Nasal cavity respiratory epithelium epithelial cell of viscerocranial mucosa (primary cell): ENCODE measurements at places on chromosomes 16 and 17. TPM values are rescaled to one million over a fixed set of nuclear protein-coding genes. Genes with fewer than 3 reads are reported as not detected.

Gene PYY
- 0.68 TPM in 1 of 2 replicates, not detected in the other for total RNA-seq

Gene TBC1D3B
- 1.4 and 3.2 TPM in 2 replicates for total RNA-seq

Gene BAHCC1
- total RNA-seq: 0.68 and 7.5 TPM in 2 replicates

Gene SLC13A2
- total RNA-seq: 0.07 TPM in 1 of 2 replicates, not detected in the other

Gene GALR2
- 0.14 TPM in 1 of 2 replicates, not detected in the other for total RNA-seq

Gene SLC12A3
- not detected in 2 replicates for total RNA-seq

Gene HSBP1
- 64.6 and 88.8 TPM in 2 replicates for total RNA-seq

Gene DOC2B
- under 0.01 and 17.8 TPM in 2 replicates for total RNA-seq

Gene ACE
- total RNA-seq: under 0.01 and 0.36 TPM in 2 replicates

Gene OTOP3
- 0.34 TPM in 1 of 2 replicates, not detected in the other for total RNA-seq

Gene SRL
- total RNA-seq: under 0.01 TPM in 2 replicates

Gene KRTAP4-6
- not detected in 2 replicates for total RNA-seq

Gene NXN
- 69.7 and 82.2 TPM in 2 replicates for total RNA-seq
